GM23248 (cell line): ENCODE measurements at places on chromosomes 16 and 17. TPM values are rescaled to one million over a fixed set of nuclear protein-coding genes. Genes with fewer than 3 reads are reported as not detected.
A peak's percentile ranks its signal among the peaks of the same experiment; 100 is the strongest.

Gene SEPTIN1
- total RNA-seq = not detected in 2 replicates

Gene PRAC1
- not detected in 2 replicates for total RNA-seq

Gene ABCC11
- total RNA-seq = 0.76 TPM in 1 of 2 replicates, not detected in the other

Gene CCDC40
- total RNA-seq = 2.9 and 3.0 TPM in 2 replicates

Gene MSLN
- total RNA-seq = not detected in 2 replicates

Gene TUBD1
- total RNA-seq = 3.8 and 6.3 TPM in 2 replicates

Gene MINK1
- total RNA-seq = 31.5 and 34.5 TPM in 2 replicates

Gene RHOT2
- total RNA-seq = 44.9 and 65.9 TPM in 2 replicates

Gene HIC1
- total RNA-seq = 35.0 and 59.8 TPM in 2 replicates

Gene TEKT3
- total RNA-seq = not detected in 2 replicates

Gene INCA1
- 0.32 and 1.0 TPM in 2 replicates for total RNA-seq

- no peaks in the 10 kb centered on the region for H3K36me3 ChIP-seq
- H3K4me3 ChIP-seq = no peak overlapping the region
- no peaks in the 10 kb centered on the region for H3K27me3 ChIP-seq
- H3K4me1 ChIP-seq = no peaks in the 10 kb centered on the region
These were observed 85.3 kb upstream of the GSE1 start for GRCh38 chr16:85527767-85528297.

DNA sequence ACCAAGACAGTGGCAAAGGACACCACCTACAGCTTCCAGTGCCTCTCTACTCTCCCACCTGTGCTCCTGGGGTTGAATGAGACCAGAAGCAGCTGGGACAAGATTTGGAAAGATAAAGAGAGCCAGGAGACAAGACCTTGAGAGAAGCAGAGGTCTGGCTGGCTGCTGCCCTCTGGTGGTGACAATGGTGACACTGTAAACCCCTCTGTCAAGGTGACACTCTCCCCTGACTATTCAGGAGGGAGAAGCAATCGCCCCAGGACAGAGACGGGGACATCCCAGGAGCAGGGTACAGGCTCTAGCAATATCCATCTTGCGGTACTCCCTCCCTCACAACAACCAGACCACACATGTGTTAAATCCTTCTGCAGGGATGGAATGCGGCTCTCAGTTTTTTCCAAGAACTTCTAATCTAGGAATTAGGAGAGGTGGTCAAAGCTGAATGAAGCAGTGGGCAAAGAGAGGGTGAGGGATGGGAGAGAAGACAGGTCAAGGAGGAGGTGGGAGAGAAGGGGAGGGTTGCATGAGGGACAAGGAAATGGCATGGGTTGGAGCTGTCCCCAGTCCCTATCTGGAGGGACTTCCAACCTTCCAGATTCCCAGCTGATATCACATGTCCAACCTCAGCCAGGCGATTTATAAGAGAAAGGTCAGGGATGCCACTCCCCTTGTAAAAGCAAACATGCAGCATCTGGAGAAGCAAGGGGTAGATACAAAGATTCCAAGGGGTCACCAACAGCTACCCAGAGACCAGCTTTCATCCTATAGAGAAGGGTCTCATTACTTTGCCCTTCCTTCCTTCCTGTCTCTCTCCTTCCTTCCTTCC lies 2.9 kb downstream of the PHOSPHO1 start:
- H3K36me3 ChIP-seq = no peaks in the 10 kb centered on the region
- H3K27ac ChIP-seq = no peak overlapping the region

GRCh38 chr17:51507444-51507843 lies 247.1 kb downstream of the UTP18 start:
- no peaks in the 10 kb centered on the region for H3K4me1 ChIP-seq
- no peak overlapping the region for H3K27ac ChIP-seq
- H3K36me3 ChIP-seq = no peaks in the 10 kb centered on the region
- no peak overlapping the region for H3K4me3 ChIP-seq

DNA sequence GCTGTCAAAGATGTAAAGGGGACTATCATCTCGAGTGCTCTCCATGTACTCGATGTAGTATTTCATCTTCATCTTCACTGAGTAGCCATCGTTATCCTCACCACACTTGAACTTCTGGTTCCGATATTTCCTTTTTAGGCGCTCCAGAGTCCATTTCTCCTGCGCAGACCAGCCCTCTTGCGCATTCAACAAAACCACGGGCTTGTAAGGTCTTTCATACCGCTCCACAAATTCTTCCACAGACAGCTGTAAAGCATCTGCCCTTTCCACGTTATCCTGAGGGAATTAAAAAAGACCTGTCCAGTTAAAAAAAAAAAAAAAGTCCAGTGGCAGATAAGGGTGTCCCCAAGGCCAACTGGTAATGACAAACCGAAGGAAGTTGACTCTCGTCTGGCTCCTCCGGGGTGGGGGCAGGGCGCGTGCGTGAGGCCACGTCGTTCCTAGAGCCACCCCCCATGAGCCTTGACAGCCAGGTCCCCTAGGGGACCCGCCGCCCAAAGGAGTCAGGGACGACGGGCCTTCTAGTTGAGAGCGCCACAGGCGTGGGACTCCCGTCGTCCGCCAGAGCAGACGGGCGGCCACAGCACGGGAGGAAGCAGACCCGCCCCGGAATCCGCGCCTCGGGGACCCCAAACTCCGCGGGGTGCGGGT lies 701 bp downstream of the JMJD6 start:
- H3K4me3 ChIP-seq = peak overlapping the region; percentile 91
- peaks cover 20% of the 10 kb centered on the region for H3K4me1 ChIP-seq
- peaks cover 44% of the 10 kb centered on the region for H3K36me3 ChIP-seq
- peak overlapping the region; percentile 98 for H3K27ac ChIP-seq
- peak; percentile 72 for DNase-seq

DNA sequence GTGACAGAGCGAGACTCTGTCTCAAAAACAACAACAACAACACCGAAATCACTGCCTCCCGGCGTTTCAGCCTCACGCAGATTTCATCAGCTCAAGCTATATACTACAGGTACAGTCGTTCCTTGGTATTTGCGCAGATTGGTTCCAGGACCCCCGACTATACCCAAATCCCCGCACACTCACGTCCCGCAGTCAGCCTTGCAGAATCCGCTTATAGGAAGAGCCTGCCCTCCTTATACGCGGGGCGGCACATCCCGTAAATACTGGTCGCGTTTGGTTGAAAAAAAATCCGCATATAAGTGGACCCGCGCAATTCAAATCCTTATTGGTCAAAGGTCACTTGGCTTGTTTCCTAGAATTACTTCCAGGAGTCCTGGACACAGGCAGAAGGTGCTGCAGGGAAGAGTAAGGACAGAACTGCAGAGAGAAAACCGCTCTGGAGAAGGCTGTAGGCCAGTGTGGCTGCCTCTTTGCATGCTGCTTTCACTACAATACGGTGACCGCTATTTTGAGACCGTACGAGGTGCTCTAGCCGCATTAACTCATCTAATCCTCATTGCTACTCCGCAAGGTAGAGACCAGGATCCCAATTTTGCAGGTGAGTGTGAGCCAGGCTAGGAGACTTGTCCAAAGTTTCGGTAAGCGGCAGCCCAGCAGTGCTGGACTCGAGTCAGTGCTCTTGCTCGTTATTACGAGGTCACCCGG lies 718 bp downstream of the NDUFAB1 start:
- H3K36me3 ChIP-seq = peaks cover 6% of the 10 kb centered on the region; the same call in 1 of the 2 replicates
- peaks cover 8% of the 10 kb centered on the region for H3K4me1 ChIP-seq
- H3K27ac ChIP-seq = peak overlapping the region; percentile 53
- H3K27me3 ChIP-seq = no peaks in the 10 kb centered on the region

DNA sequence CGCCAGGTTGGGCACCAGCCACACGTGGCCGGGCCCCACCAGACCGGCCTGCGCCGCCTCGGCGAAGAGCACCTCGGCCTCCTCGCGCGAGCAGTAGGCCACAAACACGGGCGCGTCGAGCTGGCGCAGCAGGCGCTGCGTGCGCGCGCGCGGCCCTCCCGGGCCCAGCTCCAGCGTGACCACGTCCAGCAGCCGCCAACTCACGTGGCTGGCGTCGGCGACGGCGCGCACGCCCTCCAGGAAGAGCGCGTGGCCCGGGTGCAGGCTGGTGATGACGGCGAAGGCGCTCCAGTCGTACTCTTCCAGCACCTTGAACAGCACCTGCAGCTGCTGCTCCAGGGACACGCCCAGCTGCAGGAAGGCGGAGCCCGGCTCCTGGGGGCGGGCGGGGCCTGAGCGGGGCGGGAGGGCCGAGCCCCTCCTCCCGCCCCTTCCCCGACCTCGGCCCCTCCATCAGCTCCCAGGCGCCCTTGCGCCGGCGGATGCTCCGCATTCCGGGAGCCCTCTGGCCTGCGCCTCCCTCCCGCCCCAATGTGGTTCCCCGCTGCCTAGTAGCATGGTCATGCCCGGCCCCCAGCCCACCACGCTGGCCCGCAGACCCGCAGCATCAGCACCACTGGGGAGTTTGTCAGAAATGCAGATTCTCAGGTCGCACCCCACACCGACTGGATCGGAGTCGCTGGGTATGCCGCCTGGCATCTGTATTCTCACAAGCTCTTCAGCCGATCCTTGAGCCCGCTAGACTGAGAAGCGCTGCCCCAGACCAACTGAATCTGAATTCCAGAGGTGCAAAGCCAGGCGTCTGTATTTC lies 7.2 kb downstream of the GRIN2C start:
- no peak overlapping the region for H3K4me3 ChIP-seq
- H3K36me3 ChIP-seq = no peaks in the 10 kb centered on the region
- DNase-seq = peak; percentile 45
- H3K4me1 ChIP-seq = no peaks in the 10 kb centered on the region
- H3K27ac ChIP-seq = no peak overlapping the region

- no peak overlapping the region for H3K27ac ChIP-seq
- no peaks in the 10 kb centered on the region for H3K36me3 ChIP-seq
- DNase-seq = no peak
- H3K27me3 ChIP-seq = no peaks in the 10 kb centered on the region
- H3K4me1 ChIP-seq = peaks cover 7% of the 10 kb centered on the region; the same call in 1 of the 2 replicates
These were observed 19.7 kb upstream of the ARHGAP17 start for GRCh38 chr16:25034911-25035310.

DNA sequence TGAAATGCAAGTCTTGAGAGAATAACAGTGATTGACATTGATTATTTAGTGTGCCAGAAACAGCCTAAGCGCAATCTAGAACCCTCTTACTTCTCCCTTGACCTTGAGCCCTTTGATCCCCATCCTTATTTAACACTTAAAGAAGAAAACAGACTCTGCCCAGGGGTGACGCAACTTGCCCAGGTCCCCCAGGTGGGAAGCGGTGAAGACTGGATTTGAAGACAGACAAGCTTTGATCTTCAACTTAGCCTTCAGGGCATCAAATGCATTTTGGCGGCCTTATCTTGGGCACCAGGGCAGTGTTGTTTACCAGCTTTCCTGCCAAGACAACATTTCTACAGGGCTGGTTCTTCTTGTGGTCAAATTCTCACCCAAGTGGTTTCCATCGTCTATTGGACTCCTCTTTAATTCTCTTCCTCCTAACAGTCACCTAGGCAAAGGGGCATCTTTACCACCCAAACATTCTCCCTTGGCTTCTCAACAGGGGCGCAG lies 8.9 kb upstream of the CIITA start:
- no peak overlapping the region for H3K4me3 ChIP-seq
- peaks cover 17% of the 10 kb centered on the region for H3K4me1 ChIP-seq
- H3K27me3 ChIP-seq = no peaks in the 10 kb centered on the region
- no peaks in the 10 kb centered on the region for H3K36me3 ChIP-seq

- DNase-seq = no peak
- H3K27me3 ChIP-seq = peaks cover 11% of the 10 kb centered on the region
- H3K27ac ChIP-seq = no peak overlapping the region
- H3K4me3 ChIP-seq = no peak overlapping the region
- H3K36me3 ChIP-seq = no peaks in the 10 kb centered on the region
These were observed 3.6 kb downstream of the STAC2 start for GRCh38 chr17:39222151-39222550.

- peak; percentile 8 for DNase-seq
- no peak overlapping the region for H3K27ac ChIP-seq
- H3K36me3 ChIP-seq = no peaks in the 10 kb centered on the region
These were observed 1.2 kb downstream of the KCNJ16 start for GRCh38 chr17:70076189-70076588.

GRCh38 chr17:11797803-11798202 lies 199.5 kb downstream of the ZNF18 start:
- no peak overlapping the region for H3K4me3 ChIP-seq
- H3K36me3 ChIP-seq = no peaks in the 10 kb centered on the region
- no peaks in the 10 kb centered on the region for H3K4me1 ChIP-seq
- no peak for DNase-seq
- no peak overlapping the region for H3K27ac ChIP-seq

DNA sequence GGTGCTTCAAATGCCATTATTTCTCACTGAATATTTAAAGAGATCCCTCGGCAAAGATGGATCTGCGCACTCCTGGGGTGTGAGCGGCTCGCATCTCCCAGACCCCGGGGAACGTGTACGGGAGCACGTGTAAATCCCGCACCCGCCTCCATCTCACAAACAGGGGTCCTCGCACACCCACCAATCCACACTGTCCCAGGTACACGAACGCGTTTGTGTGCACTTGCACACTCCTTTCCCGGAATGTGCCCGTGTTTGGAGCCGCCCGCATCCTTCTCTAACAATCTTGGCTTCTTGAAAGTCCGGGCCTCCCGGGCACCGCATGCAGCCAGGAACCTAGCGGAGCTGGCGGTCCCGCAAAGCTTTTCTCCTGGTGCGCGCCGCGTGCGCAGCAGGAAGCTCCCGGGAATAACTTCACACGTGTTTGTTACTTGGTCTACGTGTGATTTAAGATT lies 2.5 kb upstream of the SALL1 start:
- peak overlapping the region; percentile 94 for H3K27ac ChIP-seq
- H3K4me3 ChIP-seq = peak overlapping the region; percentile 97
- H3K4me1 ChIP-seq = peaks cover 21% of the 10 kb centered on the region

GRCh38 chr16:81823111-81823510 lies 44.0 kb downstream of the PLCG2 start:
- no peaks in the 10 kb centered on the region for H3K36me3 ChIP-seq
- no peaks in the 10 kb centered on the region for H3K27me3 ChIP-seq
- no peaks in the 10 kb centered on the region for H3K4me1 ChIP-seq
- no peak overlapping the region for H3K27ac ChIP-seq
- DNase-seq = no peak

- H3K27ac ChIP-seq = peak overlapping the region; percentile 76
- H3K36me3 ChIP-seq = peaks cover 45% of the 10 kb centered on the region
- DNase-seq = peak; percentile 89
- H3K27me3 ChIP-seq = no peaks in the 10 kb centered on the region
These were observed 3.9 kb downstream of the CDH11 start for GRCh38 chr16:65117811-65118448.
